Stimulated activated naive B cell treated with anti-CD40 and anti-IgM and Interleukin-4, amounts not matched to agents 10 μg/mL and 1 μg/mL and 100 μg/mL, for 72 hours (primary cell): ENCODE measurements at places on chromosomes 3 and 15.
A peak's percentile ranks its signal among the peaks of the same experiment; 100 is the strongest.

- no peak for DNase-seq
Measured at GRCh38 chr3:3170998-3171397, 8.5 kb downstream of the CRBN start.

- no peak for DNase-seq
Measured at GRCh38 chr3:30858894-30859389, 35.5 kb downstream of the GADL1 start.

DNA sequence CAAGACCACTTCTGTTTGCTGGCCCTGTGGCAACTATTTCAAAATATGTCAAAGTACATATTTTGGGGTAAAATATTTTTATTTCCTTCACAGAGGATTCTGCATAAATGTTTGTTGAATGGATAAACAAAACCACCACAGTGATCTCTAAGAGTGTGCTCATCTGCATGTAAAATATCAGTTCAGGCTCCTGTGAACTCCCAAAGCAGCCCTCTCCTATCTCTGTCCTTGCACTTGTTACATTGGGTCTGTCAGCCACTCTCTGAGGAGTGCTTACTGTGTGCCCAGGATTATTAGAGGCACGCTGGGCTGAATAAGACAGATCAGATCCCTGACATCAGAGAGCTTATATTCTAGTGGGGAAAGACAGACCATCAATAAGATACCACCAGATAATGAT is 27.1 kb downstream of the IQCH start:
- no peak for DNase-seq

- DNase-seq: no peak
Measured at GRCh38 chr3:132079147-132079546, 44.3 kb upstream of the CPNE4 start.

DNA sequence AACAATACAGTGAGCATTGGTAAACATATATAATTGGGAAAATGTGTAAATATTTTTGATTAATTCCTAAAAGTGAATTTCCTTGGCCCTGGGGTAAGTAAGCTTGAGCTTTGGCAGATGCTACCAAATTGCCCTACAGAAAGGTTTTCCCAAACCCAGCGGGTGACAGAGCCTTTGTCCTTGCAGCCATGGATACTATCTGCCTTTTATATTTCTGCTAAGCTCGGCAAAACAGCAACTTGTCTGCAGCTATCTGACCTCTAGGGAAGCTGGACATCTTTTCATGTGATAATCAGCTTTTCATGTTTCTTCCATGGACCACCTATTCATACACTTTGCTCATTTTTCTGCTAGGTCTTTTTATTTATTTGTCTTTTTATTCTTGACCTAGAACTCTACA is 64.7 kb upstream of the SEC22A start:
- DNase-seq: no peak

DNA sequence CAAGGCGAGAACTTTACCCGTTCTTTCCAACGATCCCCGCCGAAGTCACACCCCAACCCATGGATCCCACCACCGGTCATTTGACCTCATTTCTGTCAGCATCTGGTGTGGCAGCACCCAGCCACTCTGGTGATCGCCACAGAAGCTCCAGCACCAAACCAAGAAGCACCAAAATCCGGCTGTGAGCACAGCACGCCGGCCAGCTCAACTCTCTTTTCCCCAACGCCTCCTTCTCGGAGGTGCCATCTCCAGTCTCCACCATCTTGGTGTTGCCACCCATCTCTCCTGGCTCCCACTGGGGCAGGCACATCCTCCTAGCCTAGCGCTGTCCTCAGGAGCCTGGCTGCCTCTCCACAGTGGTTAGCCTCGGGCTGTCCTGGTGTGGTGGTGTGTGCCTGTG is 6.5 kb downstream of the MUC4 start:
- DNase-seq: no peak

DNA sequence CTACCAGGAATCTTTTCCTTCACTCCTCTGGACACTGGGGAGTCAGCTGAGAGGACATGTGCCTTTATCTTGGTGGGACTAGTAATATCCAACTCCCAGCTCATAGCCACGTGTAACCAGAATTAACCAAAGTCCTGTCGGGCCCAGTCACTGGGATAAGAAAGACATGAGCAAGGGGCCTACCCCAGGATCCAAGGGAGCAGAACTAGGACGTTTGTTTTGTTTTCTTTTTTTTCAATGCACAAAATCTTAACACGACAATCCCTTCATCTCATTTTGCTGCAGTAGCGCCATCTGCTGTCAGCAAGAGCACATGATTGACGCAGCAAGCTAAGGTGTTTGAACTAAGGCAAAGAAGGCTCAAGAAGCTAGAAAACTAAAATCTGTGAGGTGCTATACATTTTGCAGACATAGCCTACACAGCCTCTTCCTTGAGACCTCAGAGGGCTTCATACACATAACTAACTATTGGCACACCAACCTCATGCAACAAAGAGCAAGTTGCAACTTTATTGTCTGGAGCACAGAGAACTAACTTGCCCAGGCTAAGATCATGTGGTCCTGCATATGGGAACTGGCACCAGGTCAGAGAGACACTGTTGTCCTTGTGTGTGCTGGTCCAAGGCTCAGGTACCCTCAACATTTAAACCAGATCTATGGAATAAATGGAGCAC is 43.6 kb downstream of the RLBP1 start:
- DNase-seq: peak; percentile 40

- no peak for DNase-seq
Measured at GRCh38 chr3:31704591-31705179, 172.0 kb downstream of the STT3B start.

GRCh38 chr3:146180376-146180775 is 19.4 kb upstream of the PLOD2 start:
- DNase-seq: no peak

- DNase-seq: peak; percentile 23
Measured at GRCh38 chr3:12750658-12751071, 8.4 kb downstream of the TMEM40 start.

DNA sequence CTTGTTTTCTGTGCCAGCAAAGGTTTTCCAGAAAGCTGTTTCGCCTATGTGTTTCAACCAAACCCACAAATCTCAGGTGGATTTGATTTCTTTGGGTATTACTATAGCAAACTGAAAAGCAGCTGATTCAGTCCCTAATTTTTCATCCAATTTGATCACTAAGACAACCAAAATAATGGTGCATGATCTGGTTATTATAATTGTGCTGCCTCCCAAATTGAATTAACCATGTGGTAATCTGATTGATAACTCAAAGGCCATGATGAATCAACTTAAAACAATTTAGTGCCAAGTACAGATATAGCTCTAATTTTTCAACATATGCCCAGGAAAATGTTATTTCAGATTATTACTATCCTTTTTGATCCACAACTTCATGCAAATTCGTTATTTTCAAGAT is 30.6 kb downstream of the PRTG start:
- DNase-seq: no peak

DNA sequence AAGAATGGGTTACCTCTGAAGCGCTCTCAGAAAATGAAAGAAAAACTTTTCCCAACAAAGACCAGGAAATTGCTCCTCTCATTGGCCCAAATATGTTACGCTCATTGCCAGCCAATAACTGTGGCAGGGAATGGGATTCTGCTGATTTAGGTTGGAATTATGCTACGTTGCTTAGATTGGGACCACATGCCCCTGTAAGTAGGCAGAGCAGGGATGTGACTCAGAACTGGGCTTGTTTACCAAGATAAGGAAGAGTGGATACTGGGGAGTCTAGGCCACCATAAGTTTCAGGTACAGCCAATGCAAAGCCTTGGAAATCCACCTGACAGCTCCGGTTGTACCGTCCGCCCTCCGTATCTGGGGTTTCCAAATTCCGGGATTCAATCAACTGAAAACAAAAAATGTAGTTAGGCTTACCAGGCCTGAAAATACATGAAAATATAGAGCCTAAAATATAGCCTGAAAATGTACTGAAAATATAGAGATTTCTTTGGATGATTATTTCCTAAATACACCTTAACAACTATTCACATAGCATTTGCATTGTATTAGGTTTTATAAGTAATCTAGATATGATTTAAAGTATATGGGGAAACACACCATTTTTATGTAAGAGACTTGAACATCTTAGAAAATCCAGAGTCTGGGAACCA is 1.5 kb upstream of the TCF12 start:
- DNase-seq: no peak

GRCh38 chr3:196186651-196187573 is 24.3 kb downstream of the ZDHHC19 start:
- no peak for DNase-seq

DNA sequence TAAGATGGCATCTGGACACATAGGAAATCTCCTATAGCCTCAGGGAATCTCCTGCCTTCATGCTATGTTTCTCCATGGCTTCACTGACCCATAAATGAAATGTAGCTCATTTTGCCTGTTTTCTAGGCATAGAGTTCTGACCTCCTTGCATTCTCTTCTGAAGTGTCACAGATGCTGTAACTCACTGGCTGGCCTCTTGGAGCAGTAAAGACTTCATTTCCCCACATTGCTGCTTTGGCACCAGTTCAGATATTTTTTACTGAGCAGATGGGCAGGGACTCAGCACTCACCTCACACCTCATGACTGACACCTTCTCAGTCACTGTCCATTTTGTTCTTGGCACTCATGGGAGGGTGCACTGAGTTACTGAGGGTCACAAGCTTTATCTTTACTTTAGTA is 286.7 kb upstream of the TGFBR2 start:
- peak; percentile 37 for DNase-seq
